ENCODE measurements at places on chromosomes 1 and 21.

DNA sequence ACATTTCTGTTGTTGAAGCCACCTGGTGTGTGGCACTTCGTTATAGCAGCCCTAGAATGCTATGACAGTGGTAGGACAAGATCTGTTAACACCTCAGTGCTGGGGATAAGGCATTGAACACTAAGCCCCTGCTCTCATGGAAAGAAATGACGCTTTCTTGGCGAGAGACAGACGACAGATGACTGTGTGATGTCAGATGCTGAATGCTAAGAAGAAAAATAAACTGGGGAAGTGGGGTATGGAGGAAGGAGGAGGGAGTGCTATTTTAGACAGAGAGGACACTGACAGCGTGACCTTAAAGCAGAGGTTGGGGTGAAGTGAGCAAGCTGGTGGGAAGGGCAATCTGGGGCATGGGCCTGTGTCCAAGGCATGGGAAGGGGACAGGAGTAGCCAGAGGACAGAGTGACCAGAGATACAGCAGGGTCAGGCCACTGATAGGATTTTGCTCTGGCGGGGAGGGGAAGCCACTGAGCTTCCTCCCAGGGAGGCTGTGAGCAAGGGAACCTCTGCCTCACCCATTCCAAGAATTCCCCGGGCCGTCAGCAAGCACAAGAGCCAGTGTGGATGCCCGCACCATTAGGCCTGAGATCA, 15.2 kb downstream of the DOP1B start:
- peak; percentile 33 for DNase-seq

GRCh38 chr1:231187571-231187970, 25.7 kb downstream of the TRIM67 start:
- no peak for DNase-seq

GRCh38 chr21:45241357-45241756, 46.3 kb downstream of the POFUT2 start:
- DNase-seq: no peak

GRCh38 chr1:239302696-239303095, 83.7 kb upstream of the CHRM3 start:
- DNase-seq: no peak

DNA sequence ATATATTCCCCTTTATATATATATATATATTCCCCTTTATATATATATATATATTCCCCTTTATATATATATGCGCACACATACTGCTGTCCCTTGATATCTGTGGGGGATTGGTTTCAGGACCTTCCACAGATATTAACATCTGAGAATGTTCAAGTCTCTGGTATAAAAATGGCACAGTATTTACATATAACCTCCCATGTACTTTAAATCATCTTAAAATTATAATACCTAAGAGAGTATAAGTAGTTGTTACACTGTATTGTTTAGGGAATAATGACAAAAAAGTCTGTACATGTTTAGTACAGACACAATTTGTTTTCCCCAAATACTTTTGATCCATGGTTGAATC, 45.8 kb downstream of the NR5A2 start:
- DNase-seq: no peak
